BJ (cell line): ENCODE measurements at places on chromosomes 6 and 20. TPM values are rescaled to one million over a fixed set of nuclear protein-coding genes. Genes with fewer than 3 reads are reported as not detected.

Gene TFB1M
- polyA plus RNA-seq, result 12.9 and 17.4 TPM in 2 replicates

Gene RAMACL
- polyA plus RNA-seq, result 0.26 and 0.32 TPM in 2 replicates

Gene KCNG1
- polyA plus RNA-seq, result 13.2 and 18.2 TPM in 2 replicates

Gene CEP250
- polyA plus RNA-seq, result 6.6 and 7.9 TPM in 2 replicates

Gene EFCAB8
- not detected in 2 replicates for polyA plus RNA-seq

GRCh38 chr6:148423133-148423532 lies 80.5 kb downstream of the SASH1 start:
- DNase-seq, result no peak

DNA sequence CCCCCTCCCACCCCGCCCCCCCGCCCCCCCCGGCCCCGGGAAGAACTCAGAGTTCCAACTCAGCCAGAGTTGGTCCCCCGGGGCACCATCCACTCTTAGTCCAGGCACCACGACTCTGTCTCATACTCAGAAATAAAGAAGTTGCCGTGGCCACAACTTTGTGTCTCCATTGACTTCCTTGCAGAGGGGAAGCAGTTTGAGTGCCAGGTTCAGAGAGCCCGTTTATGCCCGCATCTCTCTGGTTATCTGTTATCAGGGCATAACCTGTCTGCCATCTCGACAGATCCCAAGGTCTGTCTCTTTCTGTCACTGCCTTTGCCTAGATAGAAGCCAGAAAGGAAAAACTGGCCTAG lies 605 bp downstream of the CDC5L start:
- DNase-seq, result no peak

- DNase-seq, result no peak
Observed at GRCh38 chr20:13749811-13750210, 34.9 kb downstream of the ESF1 start.

DNA sequence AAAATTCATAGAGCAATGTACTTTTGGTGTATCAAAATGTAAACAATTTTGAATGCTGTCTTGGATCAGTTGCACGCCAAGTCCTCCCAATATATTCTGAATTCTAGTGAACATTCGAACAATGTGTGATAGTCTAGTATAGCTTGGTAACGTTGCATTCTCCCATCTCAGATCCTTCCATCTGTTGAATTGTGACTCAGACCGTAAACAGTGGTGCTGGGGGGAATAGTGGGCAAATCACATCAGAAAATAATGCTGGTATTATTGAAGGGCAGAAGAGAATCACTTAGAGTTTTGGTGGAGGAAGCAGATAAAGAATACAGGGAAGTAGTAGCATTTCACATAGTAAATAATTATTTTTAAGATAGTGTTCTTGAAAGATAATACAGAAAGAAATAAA lies 45.7 kb upstream of the PBOV1 start:
- DNase-seq, result no peak

GRCh38 chr20:61789329-61789728 lies 276.4 kb downstream of the TAF4 start:
- DNase-seq, result no peak

GRCh38 chr20:40467067-40467466 lies 222.0 kb downstream of the MAFB start:
- DNase-seq, result no peak

DNA sequence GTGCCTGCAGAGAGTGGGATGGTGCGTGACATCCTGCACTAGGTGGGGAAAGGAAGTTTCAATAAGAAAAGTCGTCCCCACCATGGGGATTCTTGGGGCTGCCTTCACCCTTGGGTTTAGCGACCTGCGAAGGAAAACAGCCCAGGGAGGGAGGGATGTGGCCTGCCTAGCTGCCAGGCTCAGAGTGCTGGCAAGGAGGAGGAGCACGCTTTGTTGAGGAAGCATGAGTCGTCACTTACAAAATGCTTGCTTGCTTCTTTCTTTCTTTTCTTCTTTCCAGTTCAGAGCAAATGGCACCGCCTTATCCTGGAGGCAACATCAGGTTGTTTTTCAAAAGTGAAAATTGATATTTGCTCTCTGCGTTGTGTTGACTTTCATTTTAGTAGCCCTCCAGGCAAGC lies 123.2 kb downstream of the TFAP2C start:
- no peak for DNase-seq

DNA sequence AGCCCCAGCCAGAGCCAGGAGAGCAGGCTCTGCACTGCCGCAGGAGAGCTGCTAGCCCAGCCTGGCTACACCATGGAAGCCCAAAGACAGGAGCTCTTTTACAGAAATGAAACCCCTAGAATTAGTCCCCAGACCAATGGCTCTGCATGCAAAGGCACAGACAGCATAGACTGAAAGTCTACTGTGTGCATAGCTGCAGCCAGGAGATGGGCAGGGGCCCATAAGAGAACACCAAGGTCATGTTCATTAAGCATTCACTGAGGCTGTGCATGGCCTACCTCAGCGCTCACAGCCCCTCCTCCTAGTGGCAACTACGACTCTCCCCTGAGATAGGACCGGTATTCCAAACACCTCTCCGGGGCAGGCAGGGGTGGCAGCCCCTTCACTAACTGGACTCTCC lies 34.9 kb downstream of the SNX5 start:
- DNase-seq, result no peak

GRCh38 chr6:14635934-14636591 lies 518.5 kb downstream of the CD83 start:
- DNase-seq, result no peak

DNA sequence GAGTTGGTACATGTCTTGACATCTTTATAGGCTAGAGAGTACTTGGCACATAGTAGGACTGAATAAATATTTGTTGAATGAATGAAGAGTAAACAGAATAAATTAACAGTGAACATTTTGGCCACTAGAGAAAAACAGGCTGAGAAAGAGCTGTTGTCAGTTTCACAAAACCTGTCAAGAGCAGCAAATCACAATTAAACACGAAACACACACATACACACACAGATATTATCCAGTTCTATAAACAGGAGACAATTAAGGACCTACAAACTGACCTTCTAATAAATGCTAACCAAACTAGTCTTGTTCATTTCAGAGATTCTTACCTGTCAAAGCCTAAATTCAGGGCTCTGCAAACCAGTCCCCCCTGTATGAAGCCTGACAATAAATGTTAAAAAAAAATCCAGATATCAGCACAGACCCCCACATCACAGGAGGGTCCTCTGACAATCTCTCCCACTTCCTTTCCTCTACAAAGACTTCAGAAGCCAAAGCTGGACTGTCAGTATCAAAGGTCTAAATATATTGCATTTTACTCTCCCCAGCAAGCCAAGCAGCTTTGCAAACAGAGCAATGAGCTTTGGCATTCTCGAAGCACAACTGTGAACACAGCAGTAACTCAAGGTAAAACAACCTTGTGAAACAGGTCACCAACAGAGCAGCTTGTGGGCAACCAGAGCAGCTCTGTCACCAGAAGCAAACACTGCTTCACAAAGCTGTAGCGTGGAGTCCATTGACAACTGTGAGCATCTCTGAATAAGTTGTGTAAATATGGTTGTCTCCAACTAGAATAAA lies 229.9 kb downstream of the TBXT start:
- no peak for DNase-seq

- no peak for DNase-seq
Observed at GRCh38 chr6:50410579-50410978, 302.7 kb upstream of the TFAP2D start.

- no peak for DNase-seq
Observed at GRCh38 chr6:158033751-158034702, 52.4 kb downstream of the SYNJ2 start.

DNA sequence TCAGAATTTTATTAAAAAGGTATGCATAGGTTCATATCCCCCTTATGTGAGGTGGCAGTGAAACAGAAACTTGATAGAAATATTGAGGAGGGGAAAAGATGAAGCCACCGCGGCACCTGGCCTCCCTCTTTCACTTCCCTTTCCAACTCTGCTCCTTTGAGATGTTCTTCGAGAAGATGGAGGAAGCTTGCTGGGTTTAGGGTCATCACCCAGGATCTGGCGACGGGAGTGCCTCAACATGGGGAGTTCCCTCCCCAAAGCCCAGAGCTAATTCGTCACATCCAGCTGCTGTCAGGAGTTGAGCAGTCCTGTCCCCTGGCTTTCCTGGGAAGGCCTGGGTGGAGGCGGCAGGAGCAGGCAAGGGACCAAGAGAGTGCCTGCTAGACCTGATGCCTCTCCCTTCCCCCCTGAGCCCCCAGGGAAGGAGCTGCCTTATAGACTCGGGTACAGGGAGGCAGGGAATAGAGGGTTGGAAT lies 29.1 kb downstream of the RREB1 start:
- no peak for DNase-seq
